Activated CD8-positive, alpha-beta memory T cell treated with anti-CD3 and anti-CD28 coated beads for 1 hour (primary cell): ENCODE measurements at places on chromosomes 4 and X.

DNA sequence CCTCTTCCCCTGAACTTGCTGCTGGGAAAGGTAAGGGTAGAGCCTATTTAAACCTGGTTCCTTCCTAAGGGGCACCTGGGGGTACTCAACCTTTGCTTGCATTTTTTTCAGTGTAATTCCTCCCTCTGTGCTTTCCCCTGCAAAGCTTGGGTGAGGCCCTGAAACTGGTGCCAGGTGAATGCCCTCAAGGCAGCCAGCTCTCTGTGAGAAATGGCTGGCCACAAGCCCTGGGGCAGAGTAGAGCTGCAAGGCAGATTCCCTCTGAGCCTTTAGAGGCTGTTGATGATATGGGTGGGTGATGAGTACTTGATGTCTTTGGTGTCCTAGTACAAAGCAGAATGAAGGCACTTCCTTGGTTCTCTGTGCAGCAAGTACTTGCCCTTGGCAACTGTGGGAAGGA is 125.4 kb upstream of the DGKK start:
- no peak for DNase-seq

DNA sequence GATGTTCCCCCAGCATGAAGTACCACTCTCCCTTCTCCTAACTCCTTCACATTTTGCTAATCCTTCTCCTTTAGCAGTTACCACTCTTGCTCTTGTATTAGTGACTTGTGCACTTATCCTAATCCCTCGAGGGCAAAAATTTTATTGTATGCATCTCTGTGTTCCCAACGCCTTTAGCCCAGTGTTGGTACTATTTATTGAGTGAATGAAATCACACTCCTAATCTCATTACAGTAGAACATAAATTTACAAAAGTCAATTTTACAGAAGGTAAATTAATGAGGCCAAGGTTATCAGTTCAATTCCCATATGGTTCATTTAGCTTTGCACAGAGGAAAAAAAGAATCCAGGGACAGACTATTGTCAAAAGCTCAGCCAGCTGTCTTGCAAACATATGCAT is 178.4 kb downstream of the NR3C2 start:
- no peak for DNase-seq

DNA sequence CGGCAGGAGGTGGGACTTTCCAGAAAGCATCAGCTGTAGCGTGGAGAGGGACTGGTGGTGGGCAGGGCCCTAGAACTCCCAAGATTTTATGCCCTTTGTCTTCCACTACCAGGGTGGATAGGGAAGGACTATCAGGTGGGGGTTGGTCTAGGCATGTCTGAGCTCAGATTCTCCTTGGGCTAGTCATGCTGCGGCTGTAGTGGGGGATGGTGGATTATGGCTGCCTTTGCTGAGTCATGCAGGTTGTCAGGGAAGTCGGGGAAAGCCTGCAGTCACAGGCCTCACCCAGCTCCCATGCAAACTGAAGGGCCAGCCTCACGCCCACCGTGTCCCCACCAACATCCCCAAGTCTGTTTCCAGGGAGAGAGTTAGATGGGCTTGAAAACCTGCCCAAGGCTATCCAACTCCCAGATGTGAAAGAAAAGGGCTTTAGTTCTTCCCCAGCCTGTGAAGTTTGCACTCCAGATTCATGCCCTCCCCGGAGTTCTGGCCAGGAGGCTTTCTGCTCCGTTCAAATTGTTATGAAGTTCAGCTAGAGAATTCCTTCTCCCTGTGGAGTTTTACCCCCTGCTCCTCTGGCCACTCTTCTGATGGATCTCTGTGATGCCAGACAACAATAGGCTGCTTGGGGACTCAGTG is 13.4 kb upstream of the MEPE start:
- no peak for DNase-seq

GRCh38 chr4:127985989-127986388 is 20.8 kb downstream of the ABHD18 start:
- DNase-seq = no peak

- DNase-seq = no peak
Observed at GRCh38 chrX:147550217-147550616, 361.5 kb upstream of the FMR1 start.

- no peak for DNase-seq
Observed at GRCh38 chrX:57595381-57595811, 3.6 kb downstream of the ZXDB start.

DNA sequence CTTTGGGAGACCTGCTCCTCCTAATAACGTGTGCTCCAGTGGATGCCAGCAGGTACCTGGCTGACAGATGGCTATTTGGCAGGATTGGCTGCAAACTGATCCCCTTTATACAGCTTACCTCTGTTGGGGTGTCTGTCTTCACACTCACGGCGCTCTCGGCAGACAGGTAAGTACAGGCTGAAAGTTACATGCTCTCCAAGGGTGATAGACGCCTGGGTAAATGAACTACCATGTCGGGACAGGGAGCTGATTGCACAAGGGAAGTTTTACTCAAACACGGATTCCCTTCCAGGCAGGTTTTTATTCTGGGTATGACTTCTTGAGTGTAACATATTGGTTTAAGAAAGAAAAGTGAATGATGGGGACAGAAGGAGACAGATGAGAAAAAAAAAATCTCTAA is 836 bp downstream of the GRPR start:
- no peak for DNase-seq
